Activated T-cell treated with anti-CD3 and anti-CD28 coated beads for 4 hours (primary cell): ENCODE measurements at places on chromosomes 1 and 21.

- no peak for DNase-seq
Observed at GRCh38 chr1:239386453-239387303, at the start of gene CHRM3. CHRM3 (plus strand) TSS chr1:239386568; CDS start chr1:239907452, 520,884 bp downstream.

GRCh38 chr1:244012202-244012601, 38.9 kb upstream of the ZBTB18 start:
- DNase-seq, result no peak

GRCh38 chr1:60225486-60225885, 151.9 kb upstream of the C1orf87 start:
- DNase-seq, result no peak

GRCh38 chr1:94929351-94930217, 2.7 kb upstream of the CNN3 start:
- no peak for DNase-seq

GRCh38 chr1:39378377-39378776, 113.1 kb upstream of the BMP8A start:
- DNase-seq, result no peak

- DNase-seq, result no peak
Observed at GRCh38 chr1:211628417-211628816, 47.0 kb downstream of the NEK2 start.

DNA sequence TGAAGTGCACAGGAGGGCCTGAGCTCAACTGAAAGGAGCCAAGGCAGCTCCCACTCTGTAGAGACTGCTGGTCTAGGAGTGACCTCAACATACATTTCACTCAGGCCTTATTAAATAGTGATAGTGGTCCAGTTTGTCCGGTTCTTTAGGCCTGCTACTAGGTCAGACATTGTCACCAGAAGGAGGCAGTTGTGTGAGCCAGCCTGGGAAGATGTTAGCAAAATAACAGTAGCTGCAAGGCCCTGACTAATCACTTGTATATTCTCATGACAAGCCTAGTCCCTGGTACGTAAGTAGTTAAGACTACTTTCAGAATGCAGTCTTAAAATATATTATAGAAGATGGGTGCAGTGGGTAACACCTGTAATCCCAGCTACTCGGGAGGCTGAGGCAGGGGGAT, 264.0 kb upstream of the CAMK1G start:
- no peak for DNase-seq

- no peak for DNase-seq
Observed at GRCh38 chr1:193486671-193487229, 300.3 kb upstream of the B3GALT2 start.

- no peak for DNase-seq
Observed at GRCh38 chr1:110682898-110683297, 8.2 kb upstream of the KCNA3 start.

DNA sequence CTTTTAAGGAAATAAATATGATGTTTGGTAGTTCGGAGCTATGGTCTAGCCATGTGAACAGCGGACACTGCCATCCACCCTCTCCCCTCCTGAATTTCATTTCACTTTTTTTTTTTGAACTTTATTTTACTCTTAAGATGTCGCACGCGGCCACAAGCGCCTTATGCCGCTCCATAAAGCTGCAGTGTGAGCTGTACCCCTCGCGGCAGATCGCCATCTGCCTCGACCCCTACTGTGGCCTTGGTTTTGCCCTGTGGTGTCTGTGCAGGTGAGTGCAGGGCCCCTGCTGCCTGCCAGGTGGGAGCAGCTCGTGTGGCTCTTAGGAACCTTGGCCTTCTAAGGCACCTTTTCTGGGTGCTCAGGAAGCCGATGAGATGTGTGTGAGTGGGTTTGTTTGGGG, 48.1 kb downstream of the S100B start:
- DNase-seq, result no peak

DNA sequence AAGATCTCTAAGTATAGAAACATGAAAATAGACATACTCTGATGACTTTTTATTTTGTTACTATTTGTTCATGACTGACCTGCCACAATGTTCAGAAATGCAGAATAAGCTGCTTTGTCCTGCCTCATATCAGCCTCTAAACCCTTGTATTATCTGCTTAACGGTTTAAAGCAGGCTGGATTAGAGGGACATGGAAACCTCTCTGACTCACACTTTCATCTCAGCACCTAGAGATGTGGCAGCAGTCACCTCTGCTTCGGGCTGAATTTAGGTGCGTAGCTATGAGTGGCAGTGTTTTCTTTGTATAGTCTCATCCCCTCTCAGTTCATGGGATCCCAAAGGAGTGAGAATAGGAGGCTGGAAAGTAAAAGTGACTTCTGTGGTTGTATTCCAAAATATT, 255.4 kb downstream of the RGS7 start:
- no peak for DNase-seq

GRCh38 chr1:55232448-55233144, 17.4 kb upstream of the USP24 start:
- no peak for DNase-seq

DNA sequence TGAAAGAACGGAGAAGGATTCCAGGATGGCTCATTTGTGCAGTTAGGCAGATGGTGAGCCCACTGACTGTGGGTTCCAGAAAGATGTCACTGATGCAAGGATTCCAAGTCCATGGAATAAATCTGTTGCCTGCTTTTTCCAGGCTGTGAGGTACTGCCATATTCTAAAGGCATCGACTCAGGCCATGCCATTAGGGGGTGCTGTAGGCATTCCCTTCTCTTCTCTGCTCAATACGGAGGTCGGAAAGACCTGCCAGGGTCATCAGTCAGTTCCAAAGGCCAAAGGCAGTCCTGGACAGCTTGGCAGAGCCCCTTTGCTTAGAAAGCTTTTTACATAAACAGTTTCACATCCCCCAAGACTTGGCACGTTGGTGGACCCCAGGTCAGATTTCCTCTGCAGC, 31.7 kb upstream of the TMEM125 start:
- DNase-seq, result no peak

DNA sequence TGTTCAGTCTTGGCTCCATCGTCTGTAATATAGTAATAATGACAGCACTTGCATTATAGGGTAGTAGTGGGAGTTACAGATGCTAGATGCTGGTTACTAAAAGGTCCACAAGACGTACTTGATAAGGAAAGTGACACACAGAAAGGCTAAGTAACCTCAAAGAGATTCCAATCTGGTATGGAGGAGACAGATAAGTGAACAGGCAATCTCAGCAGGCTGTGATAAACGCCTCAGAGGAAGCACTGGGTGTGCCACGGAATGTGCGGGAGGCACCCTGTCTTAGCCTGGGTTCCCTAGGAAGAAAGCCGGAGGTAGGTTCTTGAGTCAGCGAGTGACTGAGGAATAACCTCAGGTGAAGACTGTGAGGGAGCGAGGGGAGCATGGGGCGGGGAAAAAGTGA, 4.6 kb upstream of the CTPS1 start:
- DNase-seq, result no peak

GRCh38 chr1:31745946-31746670, 18.0 kb downstream of the ADGRB2 start:
- DNase-seq, result no peak

- DNase-seq, result no peak
Observed at GRCh38 chr1:82377201-82377884, 576.6 kb downstream of the ADGRL2 start.

- no peak for DNase-seq
Observed at GRCh38 chr1:99598738-99599411, 47.0 kb upstream of the PALMD start.

DNA sequence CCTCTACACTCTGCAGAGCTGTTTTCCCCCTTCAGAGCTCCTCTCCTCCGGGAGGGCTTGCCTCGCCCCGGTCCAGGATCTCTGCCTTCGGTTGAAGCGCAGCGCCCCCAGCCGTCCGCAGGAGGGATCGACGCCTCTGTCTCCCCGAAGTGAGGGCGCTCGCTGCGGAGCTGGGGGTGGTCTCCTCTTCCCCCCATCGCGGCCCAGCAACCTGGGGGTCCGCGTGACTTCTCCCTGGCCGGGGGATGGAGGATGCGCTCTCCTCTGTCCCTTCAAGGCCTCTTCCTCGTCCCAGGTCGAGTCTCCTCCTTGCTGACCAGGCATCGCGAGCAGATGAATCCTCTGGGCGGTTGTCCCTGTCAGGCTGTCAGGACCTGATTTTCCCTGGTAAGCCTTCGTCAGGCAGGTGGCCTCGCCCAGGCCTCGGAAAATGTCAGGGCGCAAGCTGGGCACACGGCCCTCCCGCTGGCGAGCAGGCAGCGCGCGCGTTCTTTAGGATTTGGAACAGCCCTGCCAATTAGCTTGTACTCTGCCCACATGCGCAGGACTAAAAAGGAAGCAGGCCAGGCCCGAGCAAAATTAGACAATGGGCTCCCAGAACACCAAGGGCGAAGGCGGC, 90.5 kb downstream of the EDEM3 start:
- no peak for DNase-seq

GRCh38 chr1:188325211-188325610, 1496.5 kb downstream of the PLA2G4A start:
- no peak for DNase-seq

GRCh38 chr1:165371588-165372225, 15.2 kb upstream of the LMX1A start:
- no peak for DNase-seq

GRCh38 chr1:203450479-203451149, 25.0 kb upstream of the PRELP start:
- no peak for DNase-seq

DNA sequence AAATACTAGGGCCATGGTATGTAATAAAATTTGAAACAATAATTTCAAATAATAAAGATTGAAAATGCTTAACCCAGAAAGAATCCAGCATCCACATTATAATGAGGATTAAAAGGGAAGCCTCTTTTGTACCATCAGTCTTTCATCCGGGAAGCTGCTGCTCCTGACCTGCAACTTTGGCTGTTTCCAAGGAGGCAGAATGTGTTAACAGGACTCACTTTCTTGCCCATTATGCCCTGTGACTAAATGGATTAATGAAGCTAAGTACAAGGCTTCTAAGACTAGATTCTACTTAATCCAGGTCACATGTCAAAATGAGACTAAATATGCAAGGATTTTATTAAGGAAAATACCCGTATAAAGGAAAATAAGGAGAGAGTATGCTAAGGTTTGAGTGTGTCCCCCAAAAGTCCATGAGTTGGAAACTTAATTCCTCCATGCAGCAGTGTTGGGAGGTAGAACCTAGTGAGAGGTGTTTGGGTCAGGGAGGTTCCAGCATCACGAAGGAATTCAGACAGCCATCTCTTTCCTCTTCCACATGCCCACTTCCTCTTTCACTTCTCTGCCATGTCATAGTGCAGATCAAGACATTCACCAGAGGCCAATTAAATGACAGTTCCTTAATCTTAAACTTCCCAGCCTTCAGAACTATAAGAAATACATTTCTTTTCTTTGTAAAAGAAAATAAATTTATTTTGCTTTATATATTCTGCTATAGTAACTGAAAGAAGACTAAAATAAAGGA, 27.7 kb downstream of the FMO2 start:
- DNase-seq, result no peak

DNA sequence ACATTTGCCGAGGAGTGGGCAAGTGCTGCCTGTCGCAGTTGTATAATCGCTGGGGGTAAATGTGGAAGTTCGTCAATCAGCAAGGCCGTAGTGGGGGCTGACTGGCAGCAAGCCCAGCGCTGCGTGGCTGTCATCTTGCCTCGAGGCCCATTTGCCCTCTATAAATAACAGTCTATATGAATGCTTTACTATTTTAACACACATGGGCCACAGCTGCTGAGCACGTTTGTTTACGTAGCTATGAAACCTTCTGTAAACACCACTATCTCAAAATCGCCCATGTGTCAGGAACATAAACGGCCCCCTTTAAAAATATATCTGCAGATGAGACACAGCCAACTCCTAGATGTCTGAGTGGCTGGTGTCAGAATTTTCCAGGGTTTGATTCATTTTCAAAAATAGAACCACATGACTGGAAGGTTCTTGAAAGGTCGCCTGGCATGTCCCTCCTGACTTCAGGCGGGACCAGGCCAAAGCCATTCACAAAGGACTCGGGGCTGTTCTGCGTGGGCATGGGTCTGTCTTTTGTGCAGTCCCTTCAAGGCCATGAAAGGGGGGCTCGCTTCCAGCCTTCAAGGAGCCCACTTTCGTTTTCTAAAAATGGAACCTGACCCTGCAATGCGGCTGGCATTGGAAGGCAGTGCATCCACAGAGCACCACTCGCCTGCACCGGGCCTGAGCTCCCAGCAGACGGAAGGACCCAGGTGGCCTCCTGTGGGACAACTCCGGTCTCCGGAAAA, 205.5 kb downstream of the KCNJ6 start:
- DNase-seq, result no peak

DNA sequence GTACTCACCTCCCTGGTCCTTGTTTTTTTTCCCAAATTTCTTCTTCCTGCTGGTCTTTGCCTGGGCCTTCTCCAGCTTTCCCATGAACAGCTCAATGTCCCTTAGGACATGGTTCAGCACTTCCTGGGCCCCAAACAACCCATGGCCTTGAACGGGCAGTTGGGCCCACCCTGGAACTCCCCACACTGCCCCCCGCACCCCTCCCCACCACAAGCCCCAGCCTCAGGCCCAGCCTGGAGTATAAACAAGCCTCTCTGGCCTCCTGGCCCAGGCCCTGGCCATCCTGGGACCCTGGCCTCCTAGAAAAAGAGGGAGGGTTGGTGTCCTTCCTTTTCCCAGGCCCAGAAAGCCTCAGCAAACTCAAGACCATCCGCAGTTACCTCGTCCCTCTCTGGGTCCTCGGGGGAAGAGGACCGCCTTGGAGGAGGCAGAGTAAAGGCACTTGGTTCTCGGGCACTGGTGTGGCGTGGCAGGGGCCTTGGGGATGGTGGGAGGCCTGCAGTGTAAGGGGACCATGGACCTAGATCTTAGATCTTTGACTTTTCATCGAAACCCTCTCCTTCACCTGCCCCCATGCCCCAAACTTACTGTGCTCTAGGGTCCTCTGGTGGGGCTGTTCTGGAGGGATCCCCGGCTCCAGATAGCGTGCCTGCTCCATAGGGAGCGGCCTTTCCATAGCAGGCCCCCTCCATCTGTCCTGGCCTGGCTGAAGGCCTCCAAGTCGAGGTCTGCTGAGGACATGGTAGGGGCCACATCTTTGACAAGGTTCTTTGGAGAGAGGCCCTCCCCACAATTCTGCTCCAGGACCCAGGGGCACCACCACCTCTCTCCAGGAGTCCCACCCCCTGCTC, 5.6 kb downstream of the EPS8L3 start:
- no peak for DNase-seq

GRCh38 chr1:14098294-14098913, 398.4 kb downstream of the PRDM2 start:
- DNase-seq, result no peak

DNA sequence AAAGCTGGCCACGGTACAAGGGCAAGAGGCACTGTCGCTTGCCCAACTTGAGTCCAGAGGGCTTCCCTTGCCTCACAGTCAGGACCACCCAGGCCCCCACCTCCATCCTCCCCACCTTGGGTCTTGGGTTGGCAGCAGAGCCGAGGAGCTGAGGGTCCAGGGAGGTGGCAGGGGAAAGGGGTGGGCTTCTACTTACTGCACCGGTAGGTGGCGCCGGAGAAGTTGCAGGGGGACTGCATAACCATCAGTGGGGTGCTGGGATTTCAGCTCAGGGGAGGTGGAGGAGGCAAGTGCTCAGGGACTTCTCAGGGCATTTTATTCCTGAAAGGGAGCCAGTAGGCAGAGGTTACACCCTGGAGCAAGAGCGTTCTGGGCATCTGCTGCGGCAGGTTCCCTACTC, 44.0 kb downstream of the TRIM62 start:
- no peak for DNase-seq

GRCh38 chr21:20276377-20276776, 721.8 kb upstream of the NCAM2 start:
- no peak for DNase-seq
